ENCODE measurements at places on chromosomes 7 and 10.

DNA sequence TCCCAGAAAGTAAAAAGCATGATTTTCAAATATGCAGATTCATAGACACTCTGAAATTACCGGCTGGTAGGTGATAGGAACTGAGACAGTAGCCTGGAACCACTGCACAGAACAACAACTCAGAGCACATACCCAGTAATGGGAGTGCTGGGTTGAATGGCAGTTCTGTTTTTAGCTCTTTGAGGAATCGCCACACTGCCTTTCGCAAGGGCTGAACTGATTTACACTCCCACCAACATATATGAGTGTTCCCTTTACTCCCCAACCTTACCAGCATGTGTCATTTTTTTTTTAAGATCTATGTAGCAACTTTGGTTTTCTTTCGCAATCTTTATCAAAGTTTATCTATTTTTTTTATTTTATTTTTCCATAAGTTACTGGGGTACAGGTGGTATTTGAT is 358.8 kb downstream of the CALN1 start:
- DNase-seq: no peak

DNA sequence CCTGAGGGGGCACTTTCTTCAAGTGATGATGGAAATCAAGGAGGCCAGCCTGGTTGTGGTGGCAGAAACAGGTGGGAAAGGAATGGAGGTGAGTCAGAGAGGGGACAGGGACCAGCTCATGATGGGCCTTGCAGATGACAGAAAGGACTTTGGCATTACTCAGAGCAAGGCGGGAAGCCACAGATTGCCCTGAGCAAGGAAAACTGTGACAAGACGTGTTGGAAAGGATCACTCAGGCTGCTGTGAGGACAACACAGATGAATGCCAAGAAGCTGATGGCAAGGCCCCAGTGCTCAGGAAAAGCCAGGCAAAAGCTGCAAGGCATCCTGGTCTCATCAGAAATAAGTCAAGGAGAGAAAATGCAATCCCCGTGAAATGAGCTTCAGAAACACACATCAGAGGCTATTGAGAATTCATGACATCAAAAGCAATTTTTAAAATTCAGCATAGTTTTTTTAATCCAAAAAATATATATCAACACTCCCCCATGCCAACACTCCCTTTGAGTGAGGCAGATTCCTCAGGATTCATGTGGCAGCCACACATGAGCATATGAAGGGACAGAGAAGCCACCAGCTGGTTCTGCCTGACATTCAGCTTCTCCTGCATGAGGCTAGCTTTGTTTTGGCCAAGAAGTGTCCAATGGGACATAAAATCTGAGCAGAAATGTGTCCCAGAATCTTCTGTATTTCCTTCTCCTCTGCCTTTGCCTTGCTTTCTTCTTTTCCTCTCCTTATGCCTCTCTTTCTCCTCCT is 244.5 kb upstream of the MYO3A start:
- DNase-seq: no peak

GRCh38 chr10:132689721-132690360 is 96.1 kb downstream of the NKX6-2 start:
- no peak for DNase-seq

- no peak for DNase-seq
Measured at GRCh38 chr7:152847386-152847908, 87.9 kb downstream of the ACTR3B start.

GRCh38 chr7:87448388-87448787 is 27.1 kb downstream of the ABCB4 start:
- DNase-seq: no peak
